Posterior cingulate gyrus (tissue), 11 donors: ENCODE measurements at places on chromosomes 2 and 18.

DNA sequence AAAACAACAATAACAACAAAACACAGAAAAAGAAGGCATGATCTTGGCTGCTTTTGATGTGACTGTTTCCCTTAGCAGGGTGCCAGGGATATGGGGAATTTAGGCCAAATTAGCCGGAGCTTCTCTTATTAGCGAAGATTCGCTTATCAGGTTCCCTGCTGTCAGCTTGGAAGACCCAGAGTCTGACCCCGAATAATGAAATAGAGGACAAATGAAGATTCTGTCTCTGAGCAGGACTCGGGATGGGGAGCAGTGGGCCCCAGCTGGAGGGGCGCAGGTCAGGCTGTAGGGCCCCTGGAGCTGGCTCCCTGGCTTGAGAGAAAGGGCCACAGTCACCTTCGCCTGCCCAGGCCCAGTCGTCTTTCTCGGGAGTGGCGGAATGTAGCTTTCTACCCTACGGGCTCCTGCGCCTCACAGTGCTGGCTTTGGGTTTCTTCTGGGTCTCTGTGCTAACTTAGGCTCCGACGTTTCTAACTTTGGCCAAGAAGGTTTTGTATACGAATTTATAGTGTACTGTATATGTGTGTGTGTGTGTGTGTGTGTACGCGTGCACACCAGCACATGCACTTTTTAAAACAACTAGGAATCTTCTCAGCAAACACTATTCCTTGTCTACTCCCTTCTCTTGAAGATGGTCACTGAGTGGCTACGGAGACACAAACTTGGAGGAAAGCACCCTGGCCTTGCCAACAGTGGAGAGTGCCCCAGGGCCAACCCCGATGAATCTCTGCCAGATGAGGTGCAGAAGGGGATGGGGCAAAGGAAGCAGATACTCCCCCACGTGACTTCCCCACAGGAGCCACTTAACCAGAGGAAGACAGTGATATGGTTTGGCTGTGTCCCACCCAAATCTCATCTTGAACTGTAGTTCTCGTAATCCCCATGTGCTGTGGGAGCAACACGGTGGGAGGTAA is 195.6 kb upstream of the COPS8 start:
- DNase-seq: no peak

DNA sequence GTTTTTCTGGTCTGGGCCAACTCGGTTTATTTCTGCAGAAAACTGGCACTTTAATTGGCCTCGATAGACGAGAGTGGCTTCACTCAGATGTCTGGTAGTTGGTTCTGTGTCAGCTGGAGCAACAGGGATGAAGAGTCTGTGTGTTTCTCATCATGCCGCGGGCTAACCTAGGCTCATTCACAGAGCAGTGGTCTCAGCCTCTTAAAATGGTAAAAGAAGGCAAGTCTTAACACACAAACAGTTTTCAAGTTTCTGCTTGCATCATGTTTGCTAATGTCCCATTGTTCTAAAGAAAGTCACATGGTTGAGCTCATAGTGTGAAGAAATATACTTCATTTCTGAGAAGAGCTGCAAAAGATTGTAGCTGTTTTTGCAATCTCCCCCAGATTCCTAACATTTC is 37.5 kb upstream of the ANXA4 start:
- DNase-seq: no peak

DNA sequence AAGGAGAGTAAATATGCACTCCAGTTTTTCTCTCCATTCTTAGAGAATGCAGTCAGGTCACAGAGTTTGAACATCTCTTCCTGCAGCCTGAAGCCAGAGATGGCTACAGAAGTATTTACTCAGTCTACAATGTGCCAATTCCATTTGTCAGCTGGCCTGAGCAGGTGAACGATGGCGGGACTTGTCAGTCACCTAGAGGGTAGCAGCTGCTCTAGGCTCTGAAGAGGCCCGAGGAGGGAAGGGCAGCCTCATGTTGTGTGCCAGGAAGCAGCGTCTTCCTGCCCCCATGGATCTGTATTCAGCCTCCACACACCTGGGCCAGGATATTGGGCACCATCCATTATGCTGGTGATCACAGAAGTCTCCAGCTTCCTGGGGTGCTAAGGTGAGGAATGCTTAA is 316.7 kb upstream of the CHAC2 start:
- DNase-seq: no peak

GRCh38 chr2:23291239-23291638 is 93.7 kb upstream of the KLHL29 start:
- no peak for DNase-seq

DNA sequence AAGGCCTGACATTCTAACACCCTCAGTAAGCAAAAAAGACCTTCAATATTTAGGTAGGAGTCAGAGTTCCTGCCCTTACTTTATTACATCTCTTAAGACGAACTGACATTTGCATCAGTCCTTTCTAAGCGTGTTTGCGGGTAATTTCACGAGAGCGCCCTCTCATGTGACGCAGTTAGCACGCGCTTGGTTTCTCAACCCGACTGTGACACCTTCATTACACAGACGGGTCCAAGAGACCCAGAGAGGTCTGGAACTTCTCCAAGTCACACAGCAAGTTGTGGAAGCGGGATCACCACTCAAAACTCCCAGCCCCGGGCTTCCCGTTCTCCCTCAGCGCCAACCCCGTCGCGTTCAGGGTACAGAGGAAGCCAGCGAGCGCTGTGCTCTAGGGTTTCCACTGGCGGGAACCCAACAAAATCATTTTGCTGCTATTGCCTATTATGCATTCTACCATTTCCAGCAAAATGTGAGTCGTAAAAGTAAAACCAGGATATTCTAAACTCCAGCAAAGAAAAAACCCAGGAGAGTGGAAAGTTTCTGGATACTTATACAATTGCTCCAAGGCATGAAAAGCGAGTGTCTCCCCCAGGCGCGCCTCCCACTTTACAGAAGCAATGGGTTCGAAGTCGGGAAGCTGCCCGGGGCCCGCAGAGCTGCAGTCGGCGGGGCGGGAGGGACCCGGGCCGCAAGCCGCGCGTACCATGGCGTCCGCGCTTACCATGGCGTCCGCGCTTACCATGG is 601 bp downstream of the ENOSF1 start:
- no peak for DNase-seq

DNA sequence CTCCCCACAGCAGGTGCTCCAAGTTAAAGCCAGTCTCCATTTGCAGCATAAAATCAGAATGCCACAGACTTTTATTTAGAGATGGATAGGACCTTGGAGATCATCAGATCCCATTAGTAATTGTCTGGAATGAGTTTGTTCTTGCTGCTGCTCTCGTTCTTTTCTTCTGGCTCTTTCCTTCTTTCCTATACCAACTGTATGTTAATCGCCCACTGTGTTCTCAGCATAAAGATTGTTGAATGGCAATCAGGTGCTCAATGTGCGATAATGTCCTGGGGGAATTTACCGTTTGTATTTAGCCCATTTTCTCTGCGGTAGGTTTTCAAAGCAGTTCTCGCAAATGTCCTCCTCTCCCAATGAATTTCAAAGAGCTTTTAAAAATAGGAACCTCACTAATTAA is 3.3 kb downstream of the GPR39 start:
- no peak for DNase-seq

DNA sequence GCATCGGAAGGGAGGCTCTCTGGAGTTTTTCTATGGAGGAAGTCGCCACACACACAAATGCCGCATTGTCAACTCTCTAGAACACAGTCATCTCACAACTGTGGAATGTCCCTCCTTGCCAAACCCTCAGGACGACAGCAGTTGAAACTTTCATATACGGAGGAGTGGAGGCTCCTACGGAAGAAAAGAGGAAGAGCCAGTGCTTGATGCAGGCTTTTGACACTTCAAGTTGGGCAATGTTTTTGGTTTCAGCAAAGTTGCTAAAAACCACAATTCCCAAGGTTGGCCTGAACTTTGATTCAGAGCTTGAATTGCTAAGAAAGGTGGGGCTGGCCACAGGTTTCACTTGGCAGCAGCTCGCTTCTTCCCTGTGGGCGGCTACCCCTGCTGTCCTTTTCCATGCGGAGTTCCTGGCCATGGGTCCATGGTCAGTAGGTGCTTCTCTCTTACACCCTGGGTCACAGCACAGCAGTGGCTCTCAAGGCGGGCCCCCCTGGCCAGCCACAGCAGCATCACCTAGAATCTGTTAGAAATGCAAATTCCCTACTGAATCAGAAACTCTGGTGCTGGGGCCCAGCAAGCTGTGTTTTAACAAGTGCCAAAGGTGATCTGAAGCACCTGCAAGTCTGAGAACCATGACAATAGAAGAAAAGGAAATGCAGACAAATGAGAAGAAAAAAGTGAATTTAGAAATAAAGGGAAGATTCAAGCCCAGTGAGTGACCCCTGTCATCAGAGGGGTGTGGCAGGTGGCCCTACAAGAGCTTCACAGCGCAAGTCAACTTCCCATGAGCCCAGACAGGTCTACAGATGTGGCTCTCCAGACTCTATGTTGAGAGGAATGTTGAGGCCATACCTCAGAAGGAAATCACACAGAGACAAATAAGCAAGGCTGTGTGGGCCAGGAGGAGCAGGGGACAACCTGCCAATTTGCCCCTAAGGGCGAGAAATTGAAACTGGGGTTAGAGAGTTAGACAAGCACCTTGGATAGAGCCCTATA is 856.4 kb downstream of the RNF144A start:
- no peak for DNase-seq

DNA sequence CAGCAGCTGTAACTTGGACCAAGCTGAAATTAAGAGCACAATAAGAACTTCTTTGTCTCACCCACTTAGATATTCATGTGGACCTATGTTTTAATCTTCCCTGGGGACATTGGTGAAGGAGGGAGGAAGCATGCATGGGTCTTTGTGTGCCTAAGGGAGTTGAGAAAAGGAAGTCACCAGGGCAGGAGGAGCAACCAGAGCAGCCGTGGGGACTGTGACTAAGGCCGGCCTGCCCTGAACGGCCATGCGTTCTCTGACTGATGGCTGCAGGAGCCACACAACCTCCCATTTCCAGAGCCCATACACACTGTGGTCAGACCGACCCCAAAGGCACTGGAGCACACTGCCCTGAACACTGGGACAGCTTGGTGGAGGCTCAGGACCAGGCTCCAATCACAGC is 43.7 kb upstream of the SLC35G4 start:
- DNase-seq: no peak

DNA sequence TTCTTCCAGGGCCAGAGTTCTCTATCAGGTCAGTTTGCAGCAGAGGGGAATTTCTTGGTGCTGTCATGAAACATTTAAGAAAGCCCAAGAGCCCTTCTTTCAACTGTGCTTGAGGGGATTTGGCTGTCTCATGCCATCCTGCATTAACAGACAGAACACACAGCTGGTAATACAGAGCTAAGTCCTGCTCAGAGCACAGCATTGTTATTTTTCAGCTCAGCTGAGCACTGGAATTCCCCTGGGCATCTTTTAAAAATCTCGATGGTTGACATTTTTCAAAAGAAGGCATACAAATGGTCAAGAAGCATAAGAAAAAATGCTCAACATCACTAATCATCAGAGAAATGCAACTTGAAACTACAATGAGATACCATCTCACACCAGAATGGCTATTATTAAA is 14.9 kb upstream of the IL1R2 start:
- DNase-seq: no peak

- no peak for DNase-seq
Measured at GRCh38 chr2:210072493-210072892, 70.1 kb downstream of the RPE start.

DNA sequence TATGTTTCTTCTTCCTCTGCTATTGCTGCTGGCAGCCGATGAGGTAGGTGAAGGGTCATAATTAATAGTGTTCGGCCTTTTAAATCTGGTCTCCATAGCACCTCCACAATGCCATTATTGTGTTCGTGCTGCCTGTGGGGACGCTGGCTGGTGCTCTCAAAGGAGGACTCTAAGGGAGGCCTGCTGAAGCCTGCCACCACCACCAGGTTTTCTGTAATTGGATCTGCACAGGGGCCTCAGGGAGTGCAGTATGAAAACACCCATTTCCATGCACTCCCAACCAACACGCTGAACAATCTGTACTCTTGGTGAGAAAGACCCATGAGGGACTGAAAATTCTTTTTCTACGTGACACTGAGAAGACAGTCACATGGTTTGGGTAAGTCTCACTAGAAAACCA is 17.6 kb upstream of the CLIP4 start:
- DNase-seq: no peak

- peak; percentile 39 for DNase-seq
Measured at GRCh38 chr2:38442643-38443541, 65.8 kb upstream of the ATL2 start.

- DNase-seq: peak; percentile 15
Measured at GRCh38 chr2:151669585-151670081, 64.6 kb downstream of the NEB start.

GRCh38 chr2:149077861-149078260 is 39.4 kb downstream of the LYPD6B start:
- no peak for DNase-seq

DNA sequence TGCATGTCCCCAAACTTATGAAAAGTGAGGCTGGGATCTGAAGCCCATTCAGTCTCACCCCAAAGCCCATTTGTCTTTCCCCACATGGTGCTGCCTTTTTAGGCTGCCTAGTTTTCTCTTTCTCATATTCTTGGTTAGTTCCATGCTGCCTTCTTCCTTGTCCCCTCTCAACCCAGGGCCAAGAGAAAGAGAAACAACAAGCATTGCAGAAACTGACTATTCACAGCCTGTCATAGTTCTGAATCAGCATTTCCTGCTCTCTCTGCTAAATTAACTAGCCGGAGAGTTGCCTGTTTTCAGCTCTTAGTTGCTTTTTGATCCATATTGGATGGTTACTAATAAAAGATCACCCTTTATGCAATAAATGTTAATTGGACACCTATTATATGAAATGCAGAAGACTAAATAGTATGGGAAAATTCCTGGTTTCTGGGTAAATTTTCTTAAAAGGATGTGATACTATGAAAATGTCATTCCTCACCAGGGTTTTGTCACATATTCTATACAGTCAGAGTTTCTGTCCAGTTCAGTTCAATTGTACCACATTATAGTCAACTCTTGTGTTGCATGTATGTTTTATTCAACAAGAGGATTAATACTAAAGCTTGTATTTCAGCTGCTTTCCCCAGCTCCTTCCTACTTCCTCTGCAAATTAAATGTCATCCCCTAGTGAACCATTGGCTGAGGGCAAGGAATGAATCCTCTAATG is 246.5 kb downstream of the GALR1 start:
- DNase-seq: no peak

- DNase-seq: no peak
Measured at GRCh38 chr18:63262369-63263335, 56.9 kb downstream of the BCL2 start.

GRCh38 chr18:61127714-61128467 is 205.3 kb upstream of the CDH20 start:
- no peak for DNase-seq

GRCh38 chr2:17515652-17516051 is 2.6 kb downstream of the RAD51AP2 start:
- DNase-seq: no peak

GRCh38 chr2:84846741-84847142 is 34.1 kb downstream of the TRABD2A start:
- DNase-seq: no peak

DNA sequence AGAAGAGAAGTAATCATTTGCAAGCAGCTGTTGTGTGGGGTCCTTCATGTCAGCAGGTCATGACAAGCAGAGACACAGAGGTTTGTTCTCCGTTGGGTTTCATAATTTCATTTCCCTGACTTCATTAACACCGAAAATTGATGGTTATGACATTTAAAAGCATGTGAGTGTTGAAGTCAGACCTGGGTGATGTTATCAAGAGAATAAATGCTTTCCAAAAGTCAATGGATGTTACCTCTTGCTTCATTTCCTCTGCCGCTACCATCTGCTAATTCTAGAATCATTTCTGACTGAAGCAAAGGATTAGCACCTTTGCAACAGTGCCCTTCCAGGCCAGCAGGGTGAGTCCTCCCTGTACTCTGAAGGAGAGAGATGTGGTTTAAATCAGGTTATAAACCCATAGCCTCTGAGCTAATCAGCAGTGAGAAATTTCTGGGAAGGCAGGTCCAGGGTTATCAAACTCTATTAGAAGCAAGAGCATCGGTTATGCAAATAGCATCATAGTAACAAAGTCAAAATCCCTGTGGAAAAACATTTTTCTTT is 446.2 kb downstream of the PIK3C3 start:
- DNase-seq: no peak
